Activated CD4-positive, alpha-beta T cell treated with anti-CD3 and anti-CD28 coated beads, Interleukin-2, amount 50 U/mL, for 1 hour (primary cell): ENCODE measurements at places on chromosomes 3 and 15.

GRCh38 chr3:4417449-4417848, 49.6 kb downstream of the SUMF1 start:
- no peak for DNase-seq

GRCh38 chr3:53109891-53110771, 20.1 kb downstream of the RFT1 start:
- DNase-seq = peak; percentile 18

- no peak for DNase-seq
Observed at GRCh38 chr3:157033001-157033400, 126.9 kb downstream of the CCNL1 start.

DNA sequence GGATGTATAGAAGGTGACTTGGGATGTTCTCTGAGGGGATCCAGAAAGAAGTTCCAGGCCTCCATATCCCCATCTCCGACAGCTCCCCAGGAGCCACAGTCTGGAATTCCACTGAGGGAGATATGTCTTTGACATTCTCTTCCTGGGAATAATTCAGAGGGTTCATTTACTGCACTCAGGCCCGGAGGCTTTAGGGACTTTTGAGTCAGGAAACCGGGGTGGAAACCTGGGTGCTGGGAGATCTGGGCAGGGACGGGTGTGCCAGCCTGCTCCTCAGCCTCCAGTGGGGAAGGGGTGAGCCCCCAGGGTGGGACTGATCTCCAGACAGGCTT, 147.7 kb downstream of the SMAD6 start:
- DNase-seq = no peak

DNA sequence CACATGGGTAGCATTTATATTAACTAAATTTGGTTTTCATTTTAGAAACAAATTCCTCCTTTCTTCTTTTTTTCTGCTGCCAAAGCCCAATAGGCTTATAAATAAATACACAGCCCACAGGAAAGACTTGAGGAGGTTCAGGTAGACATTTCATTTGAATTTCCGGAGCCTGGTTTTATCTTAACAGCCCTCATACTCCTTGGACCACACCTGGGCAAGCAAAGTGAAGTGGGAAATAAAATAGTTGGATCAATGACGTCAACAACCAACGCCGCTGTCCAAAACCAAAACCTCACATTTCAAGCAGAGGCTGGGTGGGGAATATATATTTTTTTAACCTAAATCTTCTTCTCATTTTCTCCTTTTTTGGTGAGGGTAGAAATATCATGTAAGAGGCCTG, 53.2 kb downstream of the RFTN1 start:
- DNase-seq = no peak

GRCh38 chr15:59491062-59491461, 53.1 kb downstream of the FAM81A start:
- no peak for DNase-seq

GRCh38 chr3:165443664-165444063, 247.5 kb upstream of the SLITRK3 start:
- DNase-seq = no peak

DNA sequence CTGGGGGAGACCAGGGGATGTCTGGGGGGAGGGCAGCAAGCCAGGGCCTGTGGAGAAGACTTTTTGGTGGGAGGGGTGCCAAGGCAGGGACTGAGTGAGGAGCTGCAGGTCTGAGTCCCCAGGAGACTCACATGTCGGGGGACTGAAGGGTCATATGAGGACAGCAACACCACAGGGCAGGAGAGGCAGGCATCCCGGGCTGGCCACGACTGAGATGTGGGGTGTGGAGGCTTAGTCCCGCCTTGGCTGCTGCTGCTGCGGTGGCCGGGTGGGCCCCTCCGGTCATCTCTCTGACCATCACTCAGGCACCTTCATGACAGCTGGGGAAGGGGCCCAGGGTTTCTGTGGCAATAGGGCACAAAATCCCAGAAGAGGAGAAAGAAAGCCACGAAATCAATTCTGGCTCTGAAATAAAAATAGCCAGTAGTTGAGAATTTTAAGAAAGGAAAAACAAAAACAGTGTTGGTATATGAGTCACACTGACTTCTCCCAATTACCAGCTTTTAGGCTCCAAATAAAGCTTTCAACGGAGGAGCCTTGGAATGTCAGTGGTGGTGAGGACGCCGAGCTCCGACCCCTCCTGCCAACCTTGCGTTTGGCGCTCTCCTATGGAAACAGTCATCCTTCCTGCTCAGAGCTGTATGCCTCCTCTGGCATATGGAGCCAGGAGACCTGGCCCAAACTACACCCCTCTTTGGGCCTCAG, 52.9 kb upstream of the ITGA11 start:
- DNase-seq = no peak

DNA sequence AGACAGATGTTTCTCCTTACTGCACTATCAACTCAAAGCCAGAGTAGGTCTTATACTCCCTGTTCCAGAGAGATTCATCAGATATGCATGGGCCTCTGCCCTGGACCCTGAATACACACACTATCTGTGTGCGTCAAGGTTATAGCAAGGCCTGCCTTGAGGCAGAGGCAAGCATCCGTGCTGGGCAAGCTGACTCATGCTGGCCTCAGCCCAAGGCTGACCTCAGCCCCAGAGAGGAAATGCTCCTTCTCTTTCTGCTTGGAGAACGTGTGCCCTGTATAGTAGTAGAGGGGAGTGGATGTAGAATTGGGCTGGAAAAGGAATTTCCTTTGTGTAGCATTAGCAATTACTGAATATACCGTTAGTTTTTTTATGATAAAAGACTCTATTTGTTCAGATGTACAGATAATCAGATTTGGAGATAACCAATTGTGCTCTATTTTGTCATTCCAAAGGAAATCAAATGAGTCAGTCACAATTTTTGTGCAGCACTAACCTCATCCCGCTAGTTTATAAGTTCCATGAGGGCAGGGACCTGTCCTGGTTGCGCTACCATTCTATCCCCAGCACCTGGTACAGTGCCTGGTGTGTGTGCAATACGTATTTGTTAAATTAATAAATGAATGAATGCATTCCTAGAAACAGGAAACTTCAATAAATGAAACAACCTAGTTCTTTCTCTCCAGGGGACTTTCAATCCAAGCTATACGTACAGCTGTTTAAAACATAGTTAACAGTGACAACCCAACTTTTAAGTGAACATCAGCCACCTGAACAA, 13.3 kb upstream of the PAQR9 start:
- no peak for DNase-seq

GRCh38 chr3:105836533-105836932, 32.3 kb downstream of the CBLB start:
- no peak for DNase-seq

DNA sequence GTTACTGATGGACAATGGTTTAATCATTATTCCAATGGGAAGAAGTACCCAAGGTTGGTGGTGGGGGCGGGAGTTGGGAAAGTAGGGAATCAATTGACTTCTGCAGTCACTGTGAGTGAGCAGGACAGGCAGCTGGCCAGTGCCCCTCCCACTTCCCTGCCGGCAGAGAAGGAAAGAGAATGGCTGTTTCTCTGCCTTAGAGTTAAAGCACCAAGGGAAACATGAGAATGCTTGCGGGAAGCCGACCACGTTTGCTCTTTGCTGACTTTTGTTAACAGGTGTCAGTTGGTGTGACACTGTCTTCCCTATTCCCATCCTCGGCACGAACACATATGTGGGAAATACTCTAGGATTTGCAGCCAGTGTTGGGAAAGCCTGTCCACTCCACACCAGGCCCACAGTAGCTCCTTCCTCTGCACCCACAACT, 33.5 kb upstream of the MFSD1 start:
- DNase-seq = no peak

- DNase-seq = no peak
Observed at GRCh38 chr3:100057716-100058575, 56.4 kb downstream of the FILIP1L start.

DNA sequence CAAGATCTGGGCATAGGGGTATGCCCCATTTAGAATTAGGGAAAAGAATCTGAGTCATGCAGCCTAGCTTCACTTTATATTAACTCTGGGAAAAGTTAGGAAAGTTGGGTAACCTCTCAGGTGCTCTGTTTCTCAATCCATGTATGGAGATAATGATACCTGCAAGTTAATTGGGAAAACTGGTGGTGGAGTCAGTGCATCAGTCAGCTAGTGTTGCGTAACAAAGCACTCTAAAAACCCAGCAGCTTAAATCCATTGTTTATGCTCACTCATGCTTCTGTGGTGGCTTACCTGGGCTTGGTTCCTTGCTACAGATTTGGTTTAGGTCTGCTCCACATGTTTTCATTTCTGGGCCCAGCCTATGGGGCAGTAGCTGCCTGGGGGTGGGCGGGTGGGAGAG, 91.0 kb downstream of the SMAD3 start:
- no peak for DNase-seq

GRCh38 chr3:24435584-24435983, 59.1 kb downstream of the THRB start:
- DNase-seq = no peak

GRCh38 chr3:194748225-194748624, 62.5 kb downstream of the FAM43A start:
- no peak for DNase-seq

GRCh38 chr15:58880320-58880719, 53.2 kb downstream of the SLTM start:
- DNase-seq = no peak

GRCh38 chr3:139100821-139101220, 56.1 kb upstream of the PRR23C start:
- DNase-seq = no peak

DNA sequence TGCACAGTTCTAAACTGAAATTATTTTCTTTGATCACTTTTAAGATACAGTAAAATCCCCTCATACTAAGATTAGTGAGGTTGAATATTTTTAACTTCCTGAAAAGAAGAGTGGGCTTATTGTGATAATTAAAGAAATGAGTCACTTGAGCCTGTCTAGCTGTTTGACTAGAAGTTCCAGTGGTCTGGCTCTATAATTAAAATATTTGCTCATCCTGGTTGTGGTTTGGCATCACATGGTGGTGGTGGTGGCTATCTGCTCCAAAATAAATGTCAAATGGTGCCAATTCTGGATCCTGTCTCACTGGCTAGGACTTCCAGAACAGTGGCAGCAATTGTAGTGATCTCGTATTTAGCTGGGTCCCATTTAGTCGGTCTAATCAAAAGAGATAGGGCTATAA, 8.6 kb upstream of the TEX9 start:
- DNase-seq = no peak

- no peak for DNase-seq
Observed at GRCh38 chr15:88695101-88695500, 56.3 kb downstream of the ISG20 start.

DNA sequence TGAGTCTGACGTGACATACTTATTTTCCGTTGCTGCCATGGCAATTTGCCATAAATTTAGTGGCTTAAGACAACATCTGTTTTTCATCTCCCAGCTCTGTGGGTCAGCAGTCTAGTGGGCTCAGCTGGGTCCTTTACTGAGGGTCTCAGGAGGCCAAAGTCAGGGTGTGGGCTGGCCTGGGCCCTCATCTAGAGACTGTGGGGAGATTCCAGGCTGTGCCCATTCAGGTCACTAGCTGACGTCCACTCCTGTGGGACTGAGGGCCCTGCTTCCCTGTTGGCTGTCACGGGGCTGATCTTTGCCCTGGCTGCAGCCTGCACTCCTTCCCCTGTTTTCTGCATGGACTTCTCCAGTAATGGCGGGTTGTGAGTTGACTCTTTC, 19.1 kb downstream of the FGD5 start:
- DNase-seq = no peak

GRCh38 chr3:11853450-11853849, 6.8 kb upstream of the TAMM41 start:
- no peak for DNase-seq

DNA sequence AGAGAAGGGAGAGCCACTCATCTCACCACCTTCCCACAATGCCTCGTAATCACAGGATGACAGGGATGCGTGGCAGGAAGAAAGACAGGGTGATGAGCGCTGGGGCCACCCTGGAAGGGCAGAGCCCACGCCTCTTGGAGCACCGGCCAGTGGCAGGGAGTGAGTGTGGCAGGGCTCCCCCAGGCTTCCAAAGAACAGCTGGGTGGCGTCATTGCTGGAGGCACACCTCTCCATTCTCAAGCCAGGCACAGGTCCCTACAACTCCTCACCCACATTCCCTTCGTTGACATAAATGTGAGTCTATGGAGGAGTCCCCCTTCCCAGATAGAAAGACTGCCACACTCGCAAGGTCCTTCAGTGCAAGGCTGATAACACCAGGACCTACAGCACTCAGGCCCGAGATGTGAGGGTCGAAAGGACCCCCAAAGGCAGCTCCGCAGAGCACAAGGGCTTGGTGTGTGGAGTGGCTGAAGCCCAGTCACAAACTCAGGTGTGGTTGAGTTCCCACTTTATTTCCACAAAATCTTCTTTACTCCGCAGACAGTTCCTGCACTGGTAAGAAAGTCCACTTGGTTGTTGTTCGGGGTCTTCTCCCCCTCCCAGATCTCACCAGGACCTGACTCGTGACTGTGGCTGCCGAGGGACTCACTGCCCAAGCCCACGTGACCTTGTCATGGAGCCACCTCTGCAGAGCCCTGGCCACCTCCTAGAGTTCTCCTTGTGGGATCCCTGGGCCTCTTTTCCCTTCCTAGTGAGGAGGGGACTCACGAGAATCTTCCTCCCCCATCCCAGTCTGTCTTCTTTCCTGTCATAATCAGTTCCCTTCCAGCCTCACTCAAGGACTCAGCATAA, 22.4 kb upstream of the CORO2B start:
- no peak for DNase-seq

DNA sequence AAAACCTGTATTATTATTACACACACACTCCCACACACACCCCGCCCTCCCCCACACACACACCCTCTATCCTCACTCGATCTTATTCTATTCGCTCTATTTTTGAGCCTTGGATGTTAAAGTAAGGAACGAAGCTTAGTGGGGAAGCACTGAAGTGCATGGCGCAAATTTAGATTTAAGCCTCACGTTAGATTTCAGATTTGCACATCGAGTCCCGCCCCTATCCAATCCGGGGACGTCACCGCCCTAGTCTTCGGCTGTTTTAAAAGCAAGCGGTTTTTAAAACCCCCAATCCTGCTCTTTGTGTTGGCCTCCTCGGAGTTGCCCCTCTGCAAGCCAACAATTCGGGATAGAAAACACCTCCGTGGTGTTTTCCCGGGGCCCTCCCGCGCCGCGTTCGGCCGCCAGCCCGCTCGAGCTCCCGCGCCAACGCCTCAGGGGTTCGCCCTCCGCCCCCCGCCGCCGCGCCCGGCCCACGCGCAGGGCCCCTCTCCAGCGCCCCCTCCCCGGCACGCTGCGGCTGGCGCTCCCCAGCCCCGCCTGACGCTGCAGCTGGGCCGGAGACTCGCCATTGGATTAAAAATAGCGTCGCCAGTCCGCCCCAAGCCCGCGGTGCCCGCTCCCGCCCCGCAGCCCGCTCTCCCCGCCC, at the start of gene USP13:
USP13 (plus strand) TSS at position 594 of the 649 bp plus-strand sequence. CDS start 186 bp downstream, outside the sequence.
- DNase-seq = peak; percentile 54

- no peak for DNase-seq
Observed at GRCh38 chr3:171419457-171419856, 40.7 kb downstream of the TNIK start.

DNA sequence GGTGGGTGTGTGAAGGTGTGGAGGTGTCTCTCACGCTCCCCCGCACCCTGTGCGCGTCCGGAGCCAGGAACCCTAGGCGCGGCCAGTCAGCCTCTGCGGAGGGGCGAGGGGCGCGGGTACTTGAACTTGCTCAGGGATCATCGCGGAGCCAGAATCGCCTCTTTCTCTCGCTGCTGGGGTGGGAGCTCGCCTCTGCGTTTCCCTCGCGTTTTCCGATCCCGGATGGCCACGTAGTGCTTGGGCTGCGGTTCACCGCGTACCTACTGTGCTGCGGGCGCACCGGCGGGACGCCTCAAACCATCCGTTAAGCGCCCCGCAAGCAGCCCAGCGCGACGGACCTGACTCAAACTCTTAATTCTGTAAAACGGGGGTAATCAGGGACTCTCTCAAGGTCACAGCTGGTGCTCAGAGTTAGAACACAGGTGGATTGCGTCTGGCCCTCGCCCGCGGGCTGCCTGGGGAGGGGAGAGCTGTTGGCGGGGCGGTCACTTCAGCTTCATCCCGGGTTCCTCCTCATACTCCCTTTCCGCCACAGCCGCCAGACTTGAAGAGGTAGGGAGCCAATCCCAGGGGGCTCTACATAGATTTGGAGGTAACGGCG, 686 bp downstream of the MYRIP start:
- DNase-seq = no peak
